ENCODE measurements at places on chromosomes 1 and 21. TPM values are rescaled to one million over a fixed set of nuclear protein-coding genes. Genes with fewer than 3 reads are reported as not detected.

Gene KIRREL1
- total RNA-seq = 28.8 TPM

Gene ZNF697
- total RNA-seq = 34.7 TPM

Gene OR10Z1
- not detected for total RNA-seq

Gene HSPB7
- total RNA-seq = not detected

Gene ACTA1
- total RNA-seq = 1.6 TPM

Gene LCE2A
- not detected for total RNA-seq

Gene PGBD2
- total RNA-seq = 11.9 TPM

Gene HSPA6
- total RNA-seq = 0.94 TPM

Gene FBLIM1
- total RNA-seq = 13.8 TPM

Gene OR2L2
- 1.6 TPM for total RNA-seq

Gene AGT
- total RNA-seq = 5.3 TPM

Gene PLEKHN1
- not detected for total RNA-seq

Gene TSTD1
- total RNA-seq = 35.1 TPM

Gene MPL
- not detected for total RNA-seq

Gene FLG
- not detected for total RNA-seq

Gene C1orf21
- 46.6 TPM for total RNA-seq

Gene ATP6V1G3
- not detected for total RNA-seq

Gene PCBP3
- total RNA-seq = 8.1 TPM

Gene TEX38
- not detected for total RNA-seq

Gene ATP1A4
- total RNA-seq = 0.31 TPM

Gene NOS1AP
- 16.6 TPM for total RNA-seq

Gene DTL
- total RNA-seq = 6.6 TPM

Gene LIPI
- total RNA-seq = not detected

Gene SLAMF6
- total RNA-seq = not detected

Gene LCE6A
- not detected for total RNA-seq

Gene RHD
- total RNA-seq = not detected

Gene ARHGEF10L
- total RNA-seq = 44.8 TPM

Gene OR10J1
- total RNA-seq = not detected

Gene ANGPTL3
- total RNA-seq = not detected
